Stimulated activated CD4-positive, alpha-beta T cell treated with anti-CD3 and anti-CD28 coated beads, Interleukin-1b, Interleukin-23, amount 100 ng/mL, for 48 hours (primary cell): ENCODE measurements at places on chromosomes 13 and 19.

DNA sequence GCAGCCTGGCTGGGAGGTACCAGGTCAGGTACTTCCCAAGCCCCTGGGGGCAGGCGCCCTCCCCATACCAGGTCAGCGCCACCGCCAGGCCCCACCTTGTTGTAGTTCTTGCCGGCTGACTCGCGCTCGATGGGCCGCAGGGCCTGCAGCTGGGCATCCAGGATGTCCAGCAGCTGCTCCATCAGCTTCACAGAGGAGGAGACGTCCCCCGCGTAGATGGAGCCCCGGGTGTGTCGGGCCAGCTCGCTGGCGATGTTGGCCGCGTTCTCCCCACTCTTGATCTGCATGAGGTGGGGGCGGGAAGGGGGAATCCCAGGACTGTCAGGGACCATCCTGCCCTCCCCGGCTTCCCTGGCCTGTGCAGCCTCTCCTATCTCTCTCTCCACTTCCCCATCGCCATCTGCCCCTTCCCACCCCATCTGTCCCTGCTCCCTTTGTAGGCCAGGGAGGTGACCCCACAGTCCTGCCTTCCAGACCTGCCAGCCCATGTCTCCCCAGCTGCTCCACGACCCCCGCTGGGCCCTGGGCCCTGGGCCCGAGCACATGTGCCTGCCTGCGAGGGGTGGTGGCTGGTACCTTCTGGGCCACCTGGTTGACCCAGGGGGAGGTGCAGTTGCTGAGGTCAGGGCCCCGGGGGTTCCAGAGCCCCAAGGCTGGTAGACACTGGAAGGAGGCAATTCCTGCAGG is 23.8 kb upstream of the ASF1B start:
- no peak for DNase-seq

DNA sequence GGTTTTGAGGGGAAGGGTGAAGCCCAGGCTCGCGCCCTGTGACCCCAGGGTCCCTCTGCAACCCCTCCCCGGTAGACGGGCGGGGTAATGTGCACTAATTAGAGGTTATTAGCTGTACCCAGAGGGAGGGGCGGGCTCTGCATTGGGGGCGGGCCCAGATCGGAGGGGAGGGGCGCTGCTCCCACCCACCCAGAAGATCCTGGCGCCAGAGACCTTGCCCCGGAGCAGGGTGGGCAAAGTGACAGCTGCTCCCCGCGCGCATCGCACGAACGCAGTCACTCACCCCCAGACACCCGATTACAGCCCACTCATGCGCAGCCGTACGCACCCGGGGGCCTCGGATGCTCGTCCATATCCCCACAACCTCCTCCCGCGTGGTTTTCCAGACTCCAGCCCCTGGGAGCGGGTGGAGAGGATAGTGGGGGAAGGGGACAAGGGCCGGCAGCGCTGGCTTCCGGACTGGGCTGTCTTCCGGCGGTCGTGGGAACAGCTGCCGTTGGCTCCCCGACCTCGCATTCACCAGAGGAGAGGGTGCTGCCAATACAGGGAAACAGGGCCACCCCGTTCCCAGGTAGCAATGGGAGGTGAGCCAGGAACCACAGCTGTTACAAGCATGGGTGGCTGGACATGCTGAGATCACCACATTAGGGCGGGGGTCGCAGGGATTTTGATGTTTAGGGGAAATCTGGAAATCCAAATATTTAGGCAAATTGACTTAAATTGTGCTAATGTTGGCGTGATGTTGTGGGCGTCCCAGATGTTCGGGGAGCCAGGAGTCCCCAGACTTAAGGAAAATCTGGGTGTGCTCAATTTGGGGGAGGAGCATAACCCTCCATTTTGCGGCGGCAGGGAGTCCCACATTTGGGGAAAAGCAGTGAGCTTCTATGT is 2.9 kb upstream of the HOOK2 start:
- peak; percentile 42 for DNase-seq

- DNase-seq, result no peak
Observed at GRCh38 chr19:39946532-39946931, 12.1 kb upstream of the FCGBP start.

DNA sequence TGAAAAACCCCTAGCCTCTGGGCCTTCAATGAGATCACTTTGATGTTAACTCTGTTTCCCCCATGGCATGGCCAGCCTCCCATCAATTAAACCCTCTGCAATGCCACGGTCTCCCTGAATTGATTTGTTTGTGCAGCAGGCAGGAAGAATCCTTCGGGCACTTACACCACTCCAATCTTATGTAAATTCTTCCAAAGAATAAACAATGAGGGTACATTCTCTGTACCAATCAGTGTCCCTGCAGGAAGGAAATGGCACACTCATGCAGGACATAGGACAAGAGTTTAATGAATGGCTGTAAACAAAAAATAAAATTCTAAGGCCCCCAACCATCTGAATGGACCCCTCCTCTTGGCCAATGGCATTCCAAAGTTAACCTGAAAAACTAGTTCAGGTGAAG is 22.2 kb downstream of the SCGB2B2 start:
- no peak for DNase-seq

GRCh38 chr19:18848878-18849661 is 17.3 kb downstream of the UPF1 start:
- DNase-seq, result no peak

GRCh38 chr13:108086678-108087077 is 128.7 kb downstream of the LIG4 start:
- DNase-seq, result no peak

- DNase-seq, result no peak
Observed at GRCh38 chr13:43495732-43496131, 291.0 kb downstream of the ENOX1 start.

DNA sequence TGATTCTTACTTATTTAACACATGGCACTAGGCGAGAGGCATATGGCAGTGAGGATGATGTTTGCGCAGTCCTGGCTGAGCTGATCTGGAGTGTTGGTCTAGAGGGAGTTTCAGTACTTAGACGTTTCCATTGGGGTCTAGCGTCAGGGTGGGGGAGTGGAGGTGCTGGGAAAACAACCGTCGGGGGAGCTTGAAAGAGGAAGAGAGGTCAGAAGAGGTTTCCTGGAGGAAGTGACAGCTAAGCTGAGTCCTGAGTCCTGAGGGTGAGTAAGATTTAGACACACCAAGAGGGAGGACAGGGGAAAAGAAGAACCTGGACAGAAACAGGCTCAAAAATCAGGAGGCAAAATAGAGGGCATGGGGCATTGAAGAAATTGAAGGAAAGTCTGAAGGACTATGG is 81.4 kb downstream of the ALOX5AP start:
- DNase-seq, result no peak

DNA sequence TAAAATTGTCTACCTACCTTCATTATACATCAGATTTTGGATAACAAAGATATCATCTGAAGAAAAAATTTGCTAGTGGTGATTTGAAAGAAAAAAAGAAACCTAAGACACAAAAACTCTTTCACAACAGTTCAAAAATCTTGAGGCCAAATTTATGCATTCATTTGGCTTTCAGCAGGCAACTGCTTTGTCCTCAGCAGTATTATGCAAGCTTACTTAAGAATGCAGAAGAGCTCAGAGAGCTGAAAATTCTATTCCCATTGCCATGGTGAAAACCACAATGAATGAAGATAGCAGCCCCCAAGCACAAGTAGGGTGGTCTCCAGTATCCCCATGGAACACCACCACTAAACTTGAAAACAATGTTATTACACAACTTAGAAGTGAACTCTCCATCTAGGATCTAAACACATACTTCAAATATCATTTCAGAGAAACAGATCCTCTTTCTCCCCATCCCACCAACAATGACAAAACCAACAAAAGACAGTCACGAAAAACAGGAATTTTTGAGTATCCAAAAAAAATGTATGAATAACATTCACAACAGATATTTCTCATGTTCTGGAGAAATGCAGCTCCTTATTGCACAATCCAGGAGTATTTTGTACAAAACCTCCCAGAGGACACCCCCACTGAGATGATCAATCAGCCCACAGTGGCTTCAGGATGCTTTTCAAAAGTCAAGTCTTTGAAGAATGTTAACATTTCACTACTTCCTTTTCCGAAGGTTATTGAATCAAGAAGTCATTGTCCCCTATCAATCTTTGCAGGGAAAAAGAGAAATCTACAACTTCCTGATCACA is 192.7 kb downstream of the LHFPL6 start:
- no peak for DNase-seq

DNA sequence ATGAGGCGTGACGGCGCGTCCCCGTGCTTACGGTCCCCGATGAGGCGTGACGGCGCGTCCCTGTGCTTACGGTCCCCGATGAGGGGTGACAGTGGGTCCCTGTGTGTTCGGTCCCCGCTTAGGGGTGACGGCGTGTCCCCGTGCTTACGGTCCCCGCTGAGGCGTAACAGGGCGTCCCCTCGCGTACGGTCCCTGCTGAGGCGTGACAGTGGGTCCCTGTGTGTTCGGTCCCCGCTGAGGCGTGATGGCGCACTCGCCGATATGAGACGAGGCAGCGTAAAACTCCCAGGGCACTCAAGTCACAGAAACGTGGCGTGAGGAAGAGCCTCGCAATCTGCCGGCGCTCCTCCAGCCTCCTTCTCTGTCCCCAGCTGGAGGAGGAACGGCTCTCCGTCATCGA is 20.9 kb downstream of the CFAP97D2 start:
- no peak for DNase-seq
